COLO829 (cell line): ENCODE measurements at places on chromosomes 3 and 15.

DNA sequence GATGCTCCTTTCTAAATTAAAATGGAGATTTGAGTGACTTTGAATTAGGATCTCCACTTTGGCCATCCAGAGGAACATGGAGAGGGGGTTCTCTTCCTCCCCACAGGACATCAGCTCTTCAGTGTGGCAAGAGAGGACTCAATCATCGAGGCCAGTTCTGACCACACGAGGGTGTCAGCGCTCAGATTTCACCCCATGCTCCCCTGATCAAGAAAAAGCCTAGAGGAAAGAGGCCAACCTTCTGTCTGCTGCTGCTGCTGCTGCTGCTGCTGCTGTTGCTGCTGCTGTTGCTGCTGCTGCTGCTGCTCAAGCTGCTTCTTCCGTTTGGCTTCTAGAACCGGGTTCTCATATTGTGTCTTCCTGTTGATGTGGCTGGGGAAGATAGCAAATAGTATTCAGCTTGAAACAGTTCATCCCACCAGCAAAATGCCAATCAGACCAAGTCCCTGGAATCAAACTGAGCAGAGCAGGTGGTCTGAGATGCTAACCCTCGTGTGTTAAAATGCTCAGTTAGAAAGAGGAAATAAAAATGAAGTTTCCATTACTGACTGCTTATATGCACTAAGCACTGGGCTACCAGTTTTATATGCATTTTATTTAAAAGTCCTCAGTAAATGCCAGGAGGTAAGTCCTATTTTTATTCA, 599.0 kb downstream of the MAGI1 start:
- DNase-seq, result peak; percentile 42

GRCh38 chr3:173531602-173532001, 134.1 kb downstream of the NLGN1 start:
- no peak for DNase-seq

GRCh38 chr3:46549408-46549904, 16.6 kb downstream of the LRRC2 start:
- DNase-seq, result no peak

DNA sequence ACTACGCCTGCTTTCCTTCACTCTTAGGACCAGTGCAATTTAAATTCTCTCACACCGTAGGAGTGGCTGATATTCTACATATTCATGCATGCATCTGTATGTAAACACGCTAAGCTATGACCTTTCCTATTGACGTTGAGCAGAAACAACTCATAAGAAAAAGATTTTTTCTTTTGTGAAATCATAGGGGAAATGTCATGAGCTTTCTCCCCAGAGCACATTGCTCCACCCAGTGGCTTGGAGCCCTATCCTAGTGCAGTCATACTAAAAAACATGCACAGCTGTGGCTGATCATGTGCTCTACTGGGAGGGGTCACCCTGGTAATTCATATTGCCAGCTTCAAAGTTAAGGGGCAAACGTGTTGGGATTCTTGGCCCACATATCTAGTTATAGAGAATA, 1.8 kb upstream of the MESD start:
- no peak for DNase-seq

- DNase-seq, result no peak
These were observed 611.2 kb upstream of the ARPP21 start for GRCh38 chr3:35028157-35028556.

- DNase-seq, result no peak
These were observed 566.1 kb downstream of the TBL1XR1 start for GRCh38 chr3:176631165-176631564.

- DNase-seq, result no peak
These were observed 653 bp upstream of the WDR6 start for GRCh38 chr3:49006408-49007067.

DNA sequence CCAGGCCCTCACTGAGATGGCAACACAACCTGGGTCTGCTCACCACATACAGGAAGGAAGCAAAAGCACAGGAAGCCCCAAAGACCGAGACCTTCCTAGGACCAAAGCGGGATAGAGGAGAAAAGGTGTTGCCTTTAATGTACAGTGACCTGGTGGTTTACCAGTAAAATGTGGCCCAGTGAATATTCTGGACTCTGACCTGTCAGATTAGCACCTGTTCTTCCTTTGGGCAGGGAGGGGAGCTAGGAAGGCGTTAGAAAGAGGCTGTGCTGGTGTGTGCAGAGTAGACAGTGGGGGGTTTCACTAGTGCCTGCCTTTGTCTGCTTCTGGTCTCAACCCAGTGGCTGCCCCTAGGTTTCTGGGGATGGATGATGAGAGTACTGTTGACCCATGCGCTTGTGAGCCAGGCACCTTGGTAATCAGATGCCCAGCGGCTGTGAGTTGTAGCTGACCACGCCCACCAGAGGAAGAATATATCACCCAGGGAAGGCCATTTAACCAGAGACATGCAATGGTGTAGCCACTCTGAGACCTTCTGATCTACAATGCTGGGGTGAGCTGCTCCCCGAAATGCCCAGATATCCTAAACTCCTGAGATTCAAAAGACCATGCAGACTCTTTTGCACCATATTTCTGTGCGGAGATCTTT, 90.1 kb upstream of the NEO1 start:
- no peak for DNase-seq

- no peak for DNase-seq
These were observed 3.4 kb upstream of the FAM43A start for GRCh38 chr3:194682189-194682693.

- no peak for DNase-seq
These were observed 75.5 kb upstream of the XCR1 start for GRCh38 chr3:46102780-46103130.

DNA sequence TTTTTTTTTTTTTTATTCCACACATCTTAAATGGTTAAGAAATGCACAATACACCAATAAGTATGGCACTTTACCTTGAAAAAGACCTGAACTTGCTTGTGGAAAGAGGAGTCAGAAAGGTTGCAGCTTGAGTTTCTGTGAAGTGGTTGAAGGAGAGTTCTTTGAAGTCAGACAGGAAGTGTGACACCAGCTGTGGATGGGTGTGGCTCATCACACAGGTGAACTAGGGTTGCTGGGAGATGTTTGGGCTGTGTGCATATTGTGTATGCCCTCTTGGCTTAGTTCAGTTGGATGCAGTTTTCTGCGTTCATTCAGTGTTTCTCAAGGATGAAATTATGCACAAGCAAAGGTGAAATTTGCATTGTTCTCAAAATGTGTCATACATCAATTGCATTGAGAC, 6.3 kb downstream of the AEN start:
- DNase-seq, result no peak

DNA sequence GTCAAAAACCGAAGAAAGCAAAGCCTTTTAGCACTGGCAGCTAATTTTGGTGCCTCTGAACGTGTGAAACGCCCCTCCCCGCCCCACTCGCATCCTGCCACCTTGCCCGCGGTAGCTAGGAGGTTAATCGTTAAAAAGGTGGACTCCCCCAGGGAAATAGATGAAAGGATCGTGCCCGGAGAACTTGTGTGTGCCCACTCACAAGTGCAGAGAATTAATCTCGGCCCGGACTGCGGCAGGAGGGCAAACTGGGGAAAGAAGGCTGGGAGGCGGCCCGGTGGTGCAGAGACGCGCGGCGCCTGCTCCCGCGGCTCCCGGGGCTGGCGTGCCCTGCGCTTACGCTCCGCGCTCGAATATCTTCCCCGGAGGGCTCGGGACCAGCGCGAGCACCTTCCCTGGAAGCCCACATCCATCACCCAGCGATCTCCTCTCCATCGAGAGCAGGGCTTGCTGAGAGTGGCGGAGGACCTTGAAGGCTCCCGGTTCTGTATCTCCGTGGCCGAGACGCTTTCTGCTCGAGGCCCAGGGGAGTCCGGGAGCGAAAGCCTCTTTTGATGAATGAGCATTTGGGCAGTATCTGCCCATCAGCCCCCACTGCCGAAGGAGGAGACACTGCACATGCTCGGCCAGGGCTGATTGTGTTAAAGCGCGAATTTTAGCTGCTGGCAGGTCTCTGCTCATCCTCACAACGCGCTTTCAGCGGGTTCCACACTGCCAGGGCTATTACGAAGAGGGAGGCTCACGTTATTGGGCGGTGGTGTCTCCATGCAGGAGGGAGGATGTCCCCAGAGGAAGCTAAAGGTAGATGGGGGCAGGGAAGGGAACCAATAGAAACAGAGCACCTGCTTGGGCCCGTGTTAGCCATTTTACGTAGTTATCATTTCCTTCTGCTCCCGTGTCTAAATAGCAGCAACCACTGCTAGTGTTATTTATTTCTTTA, 1.3 kb upstream of the SPTSSB start:
- DNase-seq, result no peak

GRCh38 chr15:29638781-29639180, 183.5 kb downstream of the TJP1 start:
- peak; percentile 76 for DNase-seq

DNA sequence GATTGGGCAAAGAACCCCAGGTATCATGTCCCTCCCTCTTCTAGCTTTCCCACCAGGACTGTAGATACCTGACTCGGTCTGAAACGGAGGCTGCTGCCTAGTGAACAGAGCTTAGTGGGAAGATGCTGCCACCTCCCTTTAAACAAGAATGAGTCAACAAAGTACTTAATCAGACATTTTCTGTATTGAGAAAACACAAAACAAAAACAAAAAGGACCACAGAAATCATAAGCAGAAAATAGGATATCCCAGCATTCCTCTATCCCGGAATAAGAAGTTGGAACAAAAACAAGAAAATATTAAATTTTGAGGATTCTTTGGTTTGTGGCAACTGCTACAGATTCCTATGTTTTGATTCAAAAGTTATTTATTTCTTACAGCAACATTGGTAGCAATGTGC, 51.7 kb upstream of the COL8A1 start:
- DNase-seq, result no peak

DNA sequence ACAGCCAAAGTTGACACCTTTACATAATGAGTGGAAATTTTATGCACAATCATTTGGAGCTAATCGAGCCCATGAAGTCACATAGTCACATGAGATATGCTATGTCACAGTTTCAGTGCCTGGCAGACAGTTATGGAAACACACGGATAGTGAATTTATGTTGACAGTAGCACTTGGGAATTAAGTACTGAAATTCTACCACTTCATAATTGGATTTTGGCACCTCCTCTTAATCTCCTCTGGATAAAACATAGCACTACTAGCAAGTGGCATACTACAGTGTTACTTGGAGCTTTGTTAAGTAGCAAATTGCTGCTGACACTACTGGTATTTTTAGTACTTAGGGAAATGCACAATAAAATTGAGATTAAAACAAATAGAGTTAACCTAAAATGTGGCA, 1679.4 kb downstream of the OTOL1 start:
- no peak for DNase-seq

DNA sequence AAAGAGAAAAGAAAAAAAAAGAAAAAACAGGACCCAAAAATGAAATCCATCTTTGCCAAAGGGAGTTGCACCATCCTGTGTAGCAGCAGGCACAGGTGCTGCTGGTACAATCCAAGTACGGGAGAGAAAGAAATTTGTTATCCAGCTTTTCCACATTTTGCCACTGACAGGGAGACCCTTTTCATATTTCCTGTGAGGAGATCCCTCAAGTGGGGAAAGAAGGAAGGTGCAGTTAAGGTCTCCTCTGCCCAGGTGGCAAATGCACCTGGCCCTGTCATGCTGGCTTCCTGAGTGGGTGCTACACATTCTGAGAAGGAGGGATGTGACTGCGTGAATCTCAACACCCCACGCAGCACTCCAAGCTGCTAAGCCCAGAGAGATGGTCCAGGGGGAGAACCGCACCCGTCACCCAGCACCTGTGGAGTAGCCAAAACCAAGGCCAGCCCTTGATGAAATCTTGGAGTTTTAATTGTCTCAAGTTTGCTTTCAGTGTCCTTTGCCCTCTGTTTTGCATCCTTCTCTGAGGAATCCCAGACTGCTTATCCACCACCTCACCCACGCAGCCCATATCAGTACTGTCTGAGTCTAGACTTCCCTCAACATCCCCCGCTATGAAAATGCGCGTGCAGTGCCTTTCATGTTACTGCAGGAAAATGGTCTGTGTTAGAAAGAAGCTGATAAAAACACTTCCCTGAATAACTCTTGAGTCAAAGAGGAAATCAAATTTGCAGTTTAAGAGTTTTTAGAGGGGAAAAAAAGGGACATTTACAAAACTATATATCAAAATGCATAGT, 141.9 kb upstream of the THBS1 start:
- no peak for DNase-seq

DNA sequence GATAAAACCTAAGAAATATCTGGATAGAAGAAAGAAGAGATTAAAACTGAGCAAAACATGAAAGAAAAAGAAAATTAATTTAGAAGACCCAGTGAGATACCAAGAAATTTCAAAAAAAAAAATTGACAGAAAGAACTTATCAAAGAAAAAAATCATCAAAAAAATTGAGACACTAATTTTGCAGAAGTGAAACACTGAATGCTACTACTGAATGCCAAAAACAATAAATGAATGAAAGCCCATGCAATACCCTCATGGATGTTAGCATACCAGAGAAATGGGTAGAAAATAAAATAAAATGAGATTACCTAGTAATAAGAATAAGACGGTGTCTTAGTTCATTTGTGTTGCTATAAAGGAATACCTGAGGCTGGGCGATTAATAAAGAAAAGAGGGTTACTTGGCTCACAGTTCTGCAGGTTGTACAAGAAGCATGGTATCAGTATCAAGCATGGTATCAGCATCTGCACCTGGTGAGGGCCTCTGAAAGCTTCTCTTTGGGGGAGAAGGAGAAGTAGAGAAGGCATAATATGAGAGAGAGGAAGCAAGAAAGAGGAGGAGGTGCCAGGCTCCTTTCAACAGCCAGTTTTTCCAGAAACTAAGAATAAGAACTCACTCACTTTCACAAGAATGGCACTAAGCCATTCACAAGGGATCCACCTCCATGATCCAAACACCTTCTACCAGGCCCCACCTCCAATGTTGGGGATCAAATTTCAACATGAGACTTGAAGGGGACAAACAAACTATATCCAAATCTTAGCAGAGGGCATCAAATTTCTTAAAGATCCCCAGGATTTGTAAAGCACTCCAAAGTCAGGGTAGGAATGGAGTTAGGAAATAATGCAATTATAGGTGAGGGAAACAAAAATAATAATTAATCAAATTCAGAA, 73.2 kb downstream of the BTLA start:
- DNase-seq, result no peak

DNA sequence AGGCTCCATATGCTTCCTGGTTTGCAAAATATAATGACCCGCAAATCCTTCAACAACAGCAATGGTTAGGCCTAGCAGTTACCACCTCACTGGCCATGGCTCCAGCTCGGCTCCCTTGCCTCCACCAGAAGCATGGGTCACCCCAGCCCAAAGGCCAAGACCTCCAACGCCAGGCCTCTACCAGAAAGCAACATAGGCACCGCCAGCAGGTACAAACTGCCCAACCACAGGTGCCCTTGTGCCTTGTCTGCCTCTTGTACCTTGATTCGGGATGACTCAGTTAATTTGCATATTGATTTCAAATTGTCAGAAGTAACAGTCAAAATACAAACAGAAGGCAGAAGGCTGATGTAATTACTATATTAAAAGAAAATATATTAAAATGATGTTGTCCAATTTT, 124.7 kb downstream of the IL5RA start:
- DNase-seq, result no peak

DNA sequence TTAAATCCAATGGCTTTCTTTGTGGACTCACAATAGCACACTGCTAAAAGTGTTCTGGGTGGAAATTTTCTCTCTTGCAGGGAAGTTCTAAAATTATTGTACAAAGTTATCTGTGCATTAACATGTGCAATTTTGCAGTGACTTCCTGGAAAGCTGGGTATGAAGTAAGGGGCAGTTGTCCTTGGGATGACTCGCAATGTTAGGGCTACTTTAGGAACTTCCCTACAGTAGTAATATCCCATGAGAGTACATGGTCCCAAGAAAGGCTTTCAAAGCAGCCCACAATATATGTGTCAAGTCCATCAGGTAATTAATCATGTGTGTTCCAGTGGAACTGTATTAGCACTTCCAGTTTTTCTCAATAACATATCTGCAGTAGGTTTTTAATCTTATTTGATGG, 201.0 kb upstream of the UBE2E2 start:
- no peak for DNase-seq

- DNase-seq, result no peak
These were observed 50.7 kb downstream of the PEAK1 start for GRCh38 chr15:77369168-77369567.
